ENCODE measurements at places on chromosomes 1 and 21. TPM values are rescaled to one million over a fixed set of nuclear protein-coding genes. Genes with fewer than 3 reads are reported as not detected.

- no peaks in the 10 kb centered on the region for H3K27me3 ChIP-seq
- no peak overlapping the region for H3K4me3 ChIP-seq
- no peak for DNase-seq
- peaks cover 5% of the 10 kb centered on the region for H3K36me3 ChIP-seq
Observed at GRCh38 chr1:99748419-99748818, 18.0 kb downstream of the FRRS1 start.

- peaks cover 56% of the 10 kb centered on the region for H3K36me3 ChIP-seq
- H3K4me1 ChIP-seq, result peaks cover 4% of the 10 kb centered on the region
- no peak for DNase-seq
- no peaks in the 10 kb centered on the region for H3K27me3 ChIP-seq
- no peak overlapping the region for H3K27ac ChIP-seq
Observed at GRCh38 chr1:26761217-26761616, 26.5 kb upstream of the PIGV start.

DNA sequence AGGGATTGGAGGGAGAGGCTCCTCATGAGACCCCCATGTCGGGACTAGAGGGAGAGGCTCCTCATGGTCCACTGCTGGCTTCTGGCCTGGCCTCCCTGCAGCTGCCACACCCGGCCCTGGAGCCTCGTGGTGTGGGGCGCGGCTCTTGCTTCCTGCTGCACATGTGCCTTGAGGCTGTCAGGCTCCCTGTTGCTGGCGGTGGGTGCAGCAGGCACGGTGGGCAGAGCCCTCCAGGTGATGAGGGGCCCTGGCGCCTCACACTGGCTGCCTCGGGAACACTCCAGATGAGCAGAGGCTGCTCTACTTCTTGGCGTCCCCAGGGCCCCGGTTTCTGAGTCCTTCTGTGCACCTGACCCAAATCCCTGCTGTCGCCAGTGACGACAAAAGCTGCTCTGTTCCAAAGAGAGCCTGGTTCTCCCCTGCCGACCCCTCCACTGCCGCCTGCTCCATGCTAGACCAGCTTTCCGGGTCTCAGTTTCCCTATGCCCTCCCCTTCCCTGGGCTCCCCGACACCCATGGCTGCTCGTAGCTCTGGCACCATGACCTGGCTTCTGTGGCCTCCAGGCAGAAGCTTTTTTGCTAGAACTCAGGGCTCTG is 9.7 kb upstream of the ATAD3B start:
- peak overlapping the region; percentile 49 for H3K27ac ChIP-seq
- no peaks in the 10 kb centered on the region for H3K36me3 ChIP-seq
- peaks cover 4% of the 10 kb centered on the region for H3K27me3 ChIP-seq
- DNase-seq, result no peak
- no peak overlapping the region for H3K4me3 ChIP-seq

DNA sequence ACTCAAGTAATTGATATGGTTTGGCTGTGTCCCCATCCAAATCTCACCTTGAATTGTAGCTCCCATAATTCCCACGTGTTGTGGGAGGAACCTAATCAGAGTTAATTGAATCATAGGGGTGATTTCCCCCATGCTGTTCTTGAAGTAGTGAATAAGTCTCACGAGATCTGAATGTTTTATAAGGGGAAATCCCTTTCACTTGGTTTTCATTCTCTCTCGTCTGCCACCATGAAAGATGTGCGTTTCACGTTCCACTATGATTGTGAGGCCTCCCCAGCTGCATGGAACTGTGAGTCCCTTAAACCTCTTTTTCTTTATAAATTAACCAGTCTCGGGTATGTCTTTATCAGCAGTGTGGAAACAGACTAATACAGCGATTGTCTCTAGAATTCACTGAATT is 135.4 kb downstream of the BACH1 start:
- no peaks in the 10 kb centered on the region for H3K36me3 ChIP-seq
- H3K4me1 ChIP-seq, result peaks cover 6% of the 10 kb centered on the region
- H3K4me3 ChIP-seq, result no peak overlapping the region
- no peak overlapping the region for H3K27ac ChIP-seq

SGIP1 gene
- total RNA-seq, result not detected

OLFM3 gene
- not detected for total RNA-seq

LCE6A gene
- total RNA-seq, result not detected

SUCO gene
- total RNA-seq, result 28.9 TPM

All from activated CD8-positive, alpha-beta memory T cell treated with anti-CD3 and anti-CD28 coated beads, Interleukin-2, amount 10 ng/mL, durations not matched to agents 7 days and 5 days (primary cell).